NCI-H82 (cell line): ENCODE measurements at places on chromosomes 4 and X.
A peak's percentile ranks its signal among the peaks of the same experiment; 100 is the strongest.

- peak; percentile 63 for DNase-seq
Measured at GRCh38 chr4:83074086-83074704, 39.2 kb downstream of the COPS4 start.

DNA sequence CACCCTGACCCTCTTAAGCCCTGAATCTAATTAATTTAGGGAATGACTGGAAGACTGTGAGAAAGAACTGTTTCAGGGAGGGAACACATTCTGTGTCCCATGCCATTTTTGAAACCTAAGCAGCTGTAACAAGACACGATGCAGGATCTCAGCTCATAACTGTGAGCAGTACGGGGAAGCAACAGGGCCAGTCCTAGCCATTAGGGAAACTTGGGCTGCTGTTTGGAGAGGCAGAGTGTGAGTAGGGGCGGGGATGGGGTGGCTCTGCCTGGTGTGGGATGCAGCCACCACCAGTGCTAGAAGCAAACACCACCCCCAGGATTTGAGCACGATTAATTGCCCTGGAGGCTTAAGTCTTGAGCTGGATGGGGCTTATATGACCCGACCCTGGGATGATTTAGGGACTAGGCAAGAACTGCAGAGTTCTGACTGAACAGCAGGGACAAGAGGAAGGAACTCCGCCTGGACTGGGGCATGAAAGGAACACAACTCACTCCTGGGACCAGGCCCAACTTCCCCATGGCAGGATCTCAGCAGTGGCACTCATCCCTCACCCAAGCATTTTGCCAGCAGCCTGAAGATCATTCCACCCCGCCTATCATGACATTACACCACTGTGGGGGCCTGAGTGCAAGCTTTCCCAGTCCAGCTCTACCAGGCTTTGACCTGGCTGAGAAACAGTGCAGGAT, 43.1 kb downstream of the ATRX start:
- peak; percentile 79 for DNase-seq

DNA sequence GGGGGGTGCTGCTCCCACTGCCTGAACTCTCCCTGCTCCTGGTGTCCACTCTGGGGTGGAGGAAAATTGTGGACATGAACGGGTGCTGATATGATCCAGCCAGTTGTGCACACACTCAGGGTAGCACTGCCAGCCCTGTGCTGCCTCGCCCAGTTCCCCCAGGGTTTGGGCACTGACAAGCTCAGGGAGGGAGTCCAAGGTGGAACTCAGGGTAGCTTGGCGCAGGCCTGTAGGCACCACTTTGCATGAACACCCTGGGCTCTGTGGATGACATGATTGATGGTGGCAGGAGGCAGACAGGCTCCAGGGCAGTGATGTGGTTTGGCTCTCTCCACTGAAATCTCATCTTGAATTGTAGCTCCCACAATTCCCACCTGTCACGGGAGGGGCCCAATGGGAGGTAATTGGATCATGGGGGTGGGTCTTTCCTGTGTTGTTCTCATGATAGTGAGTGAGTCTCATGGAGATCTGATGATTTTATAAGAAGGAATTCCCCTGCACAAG, 572.0 kb upstream of the PABPC4L start:
- DNase-seq, result no peak

GRCh38 chr4:140926672-140927071, 170.5 kb upstream of the TBC1D9 start:
- DNase-seq, result no peak

- no peak for DNase-seq
Measured at GRCh38 chrX:63012574-63012973, 338.6 kb downstream of the SPIN4 start.

- no peak for DNase-seq
Measured at GRCh38 chr4:185712350-185713024, 99.5 kb downstream of the SORBS2 start.

DNA sequence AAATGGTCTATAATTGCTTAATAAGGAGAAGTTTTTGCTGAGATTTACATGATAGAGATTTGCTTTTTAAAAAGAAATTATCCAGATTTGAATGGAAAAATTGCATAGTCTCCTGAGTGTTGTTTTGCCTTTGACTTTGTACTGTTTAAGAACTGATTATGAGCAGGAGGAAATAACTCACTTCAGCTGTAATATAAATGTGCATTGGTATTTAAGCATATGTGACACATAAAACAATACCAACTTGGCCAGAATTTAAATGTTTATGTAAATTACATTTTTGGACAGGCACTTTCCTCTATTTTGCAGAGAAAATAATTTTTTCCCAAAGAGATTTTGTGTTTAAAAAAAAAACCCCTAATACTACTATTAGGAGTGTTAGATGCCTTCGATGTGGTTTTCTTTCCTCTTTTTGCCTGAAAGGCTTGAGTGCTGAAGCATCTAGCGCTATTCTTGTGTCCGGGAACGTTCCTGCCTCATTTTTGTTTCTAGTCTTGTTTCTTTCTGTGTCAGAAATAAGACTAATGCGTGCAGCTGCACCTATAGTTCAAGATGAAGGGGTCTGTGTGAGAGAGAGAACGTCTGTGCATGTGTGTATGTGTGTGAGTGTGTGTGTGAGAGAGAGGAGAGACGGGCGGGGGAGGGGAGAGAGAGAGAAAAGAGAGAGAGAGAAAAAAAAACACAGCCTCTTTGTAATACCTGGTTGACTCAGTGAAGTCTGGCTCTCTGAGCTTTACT, 60.8 kb downstream of the TBL1X start:
- DNase-seq, result no peak
